Erythroblast (primary cell): ENCODE measurements at places on chromosomes 5 and 9.

DNA sequence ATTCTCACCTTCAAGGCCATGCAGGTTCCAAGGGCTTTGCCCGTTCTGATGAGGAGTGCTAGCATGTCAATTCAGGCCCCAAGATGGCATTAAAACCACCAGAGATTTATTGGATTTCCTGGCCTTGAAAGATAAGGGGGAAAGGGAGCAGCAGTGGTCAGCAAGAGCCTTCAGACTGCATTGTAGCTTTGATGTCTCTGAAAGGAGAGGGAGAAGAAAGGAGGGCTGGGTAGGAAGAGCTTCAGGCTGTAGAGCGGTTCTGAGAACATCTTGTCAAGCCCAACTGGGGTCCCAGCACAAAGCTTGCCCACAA is 41.8 kb upstream of the FGF1 start:
- DNase-seq, result no peak

DNA sequence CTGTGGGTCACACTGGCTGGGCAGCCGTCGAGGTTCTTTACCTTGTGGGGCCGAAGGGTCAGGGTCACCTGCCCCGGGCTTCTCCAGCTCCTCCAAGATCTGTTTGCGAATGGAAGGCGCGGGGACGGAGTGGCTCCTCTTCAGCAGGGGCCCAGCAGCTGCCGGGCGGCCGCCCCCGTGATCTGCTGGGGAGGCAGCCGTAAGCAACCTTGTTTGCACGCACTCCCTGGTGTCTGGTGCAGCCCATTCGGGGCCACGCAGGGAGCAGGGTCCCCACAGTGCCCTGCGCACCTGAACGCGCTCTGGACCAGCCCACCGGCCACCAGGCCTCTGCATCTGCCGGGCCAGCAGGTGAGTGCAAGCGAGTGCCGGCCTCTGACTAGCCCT is 34.9 kb downstream of the PNPLA7 start:
- DNase-seq, result no peak

- DNase-seq, result no peak
Observed at GRCh38 chr9:74132986-74133385, 364.1 kb upstream of the RORB start.

GRCh38 chr5:129716651-129717050 is 31.2 kb upstream of the MINAR2 start:
- DNase-seq, result no peak

GRCh38 chr5:164818445-164818844 is 1313.0 kb downstream of the MAT2B start:
- DNase-seq, result no peak
